ENCODE measurements at places on chromosomes 5 and 9. TPM values are rescaled to one million over a fixed set of nuclear protein-coding genes. Genes with fewer than 3 reads are reported as not detected.

DNA sequence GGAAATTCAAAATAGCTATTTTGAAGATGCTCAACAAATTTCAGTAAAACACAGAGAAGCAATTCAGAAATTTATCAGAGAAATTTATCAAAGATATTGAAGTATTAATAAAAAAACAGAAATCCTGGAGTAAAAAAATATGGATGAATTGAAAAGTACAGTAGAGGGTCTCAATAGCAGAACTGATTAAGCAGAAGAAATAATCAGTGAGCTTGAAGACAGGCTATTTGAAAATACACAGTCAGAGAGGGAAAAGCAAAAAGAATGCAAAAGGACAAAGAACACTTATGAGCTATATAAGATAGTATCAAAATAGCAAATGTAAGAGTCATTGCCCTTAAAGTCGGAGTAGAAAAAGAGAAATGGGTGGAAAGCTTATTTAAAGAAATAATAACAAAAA is 107.9 kb upstream of the PPP2R2B start:
- DNase-seq: no peak

DNA sequence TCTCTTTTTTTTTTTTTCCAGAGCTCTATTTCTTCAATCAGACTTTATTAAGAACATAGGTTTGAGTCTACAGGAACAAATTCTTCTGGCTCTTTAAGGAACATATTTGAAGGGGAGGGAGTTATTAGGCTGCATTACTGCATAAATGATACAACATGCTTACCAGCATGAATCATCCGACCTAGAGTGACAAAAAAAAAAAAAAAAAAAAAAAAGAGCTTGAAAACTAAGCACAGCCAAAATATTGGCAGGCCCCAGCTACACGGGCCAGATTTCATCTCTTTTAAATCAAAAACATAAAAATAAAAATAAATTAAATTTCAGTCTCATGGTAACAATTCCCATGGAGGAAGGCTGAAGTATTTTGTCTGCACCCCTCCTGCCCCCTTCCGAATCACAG is 26.3 kb downstream of the MSX2 start:
- no peak for DNase-seq

DNA sequence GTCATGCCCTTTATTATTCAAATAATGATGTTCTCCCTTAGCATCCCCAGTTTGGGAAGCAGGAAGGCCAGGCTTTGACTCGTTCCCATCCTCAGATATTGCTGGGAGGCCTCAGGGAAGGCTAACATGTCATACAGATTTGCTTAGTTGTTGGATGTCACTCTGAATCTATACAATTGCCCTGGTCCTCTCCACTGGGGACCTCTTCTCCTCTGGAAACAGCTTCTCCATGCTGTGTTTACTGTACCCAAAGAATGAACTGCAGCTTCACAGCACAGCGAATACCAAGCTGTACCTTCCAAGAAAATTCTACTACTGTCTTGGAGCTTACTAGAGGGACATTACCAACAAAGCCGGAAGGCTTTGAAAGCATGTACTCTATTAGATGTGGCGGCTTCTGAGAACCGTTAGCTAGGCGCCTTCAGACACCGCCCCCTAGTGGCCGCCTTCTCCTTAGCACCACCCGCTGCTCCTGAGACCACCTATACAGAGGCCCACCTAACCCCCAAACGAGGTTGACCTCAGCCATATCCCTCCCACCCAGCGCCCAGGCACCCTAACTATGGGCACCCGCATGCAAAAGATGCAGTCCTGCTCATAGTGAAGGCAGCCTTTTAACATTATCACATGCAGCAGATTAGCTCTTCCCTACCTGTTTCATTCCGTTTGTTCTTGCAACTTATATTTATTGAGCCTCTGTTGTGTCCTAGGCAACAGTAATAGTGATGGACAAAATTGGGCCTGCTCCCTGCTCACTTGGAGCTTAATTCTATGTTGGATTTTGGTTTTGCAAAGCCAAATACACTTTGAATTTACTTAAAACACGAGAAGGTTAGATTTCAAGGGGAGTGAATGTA is 34.9 kb upstream of the FOXI1 start:
- DNase-seq: peak; percentile 36

Gene DDX4
- polyA plus RNA-seq: not detected

Gene PCDHGB1
- 1.6 TPM for polyA plus RNA-seq

Gene ATP10B
- 0.22 TPM for polyA plus RNA-seq

Gene GDF9
- 1.8 TPM for polyA plus RNA-seq

All from left renal cortex interstitium (tissue), 4 donors.